ENCODE measurements at places on chromosomes 11 and 22.

DNA sequence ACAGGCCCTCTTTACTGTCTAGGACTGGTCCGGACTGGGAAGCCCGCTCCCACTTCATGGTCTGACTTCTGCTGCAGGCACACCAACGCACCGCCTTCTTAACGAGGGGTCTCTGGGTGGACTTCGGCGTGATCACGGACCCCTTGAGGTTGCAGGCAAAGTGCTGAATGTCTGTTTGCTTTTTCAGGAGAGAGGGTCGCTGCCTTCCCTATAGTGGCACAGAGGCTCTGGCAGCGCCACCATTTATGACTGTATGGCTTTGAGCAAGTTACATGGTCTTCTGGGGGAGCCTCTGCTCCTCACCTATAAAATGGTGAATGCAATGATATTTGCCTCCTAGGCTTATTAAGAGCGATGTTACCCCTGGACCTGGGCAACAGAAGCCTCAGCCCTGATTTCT, 1.4 kb upstream of the SCN4B start:
- no peak for DNase-seq

GRCh38 chr11:66478729-66479393, 1.4 kb upstream of the DPP3 start:
- no peak for DNase-seq

GRCh38 chr11:93131709-93132108, 66.1 kb downstream of the SLC36A4 start:
- DNase-seq: no peak

DNA sequence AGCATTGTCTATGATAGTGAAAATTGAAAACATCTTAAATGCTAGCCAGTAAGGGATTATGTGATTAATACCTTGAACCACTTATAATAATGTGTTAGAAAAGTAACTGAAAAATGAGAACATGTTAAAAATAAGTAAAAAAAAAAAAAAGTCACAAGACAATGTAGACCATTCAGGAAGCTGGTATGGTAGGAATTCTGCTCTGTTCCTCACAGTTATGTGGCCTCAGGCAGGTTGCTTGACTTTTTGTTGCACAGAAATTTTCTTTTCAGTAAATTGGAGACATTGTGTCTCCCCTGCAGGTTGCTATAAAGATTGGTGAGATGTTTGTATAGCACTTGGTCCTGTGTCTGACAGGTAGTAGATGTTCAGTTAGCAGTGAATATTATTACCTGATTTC, 17.3 kb upstream of the PLET1 start:
- DNase-seq: no peak

DNA sequence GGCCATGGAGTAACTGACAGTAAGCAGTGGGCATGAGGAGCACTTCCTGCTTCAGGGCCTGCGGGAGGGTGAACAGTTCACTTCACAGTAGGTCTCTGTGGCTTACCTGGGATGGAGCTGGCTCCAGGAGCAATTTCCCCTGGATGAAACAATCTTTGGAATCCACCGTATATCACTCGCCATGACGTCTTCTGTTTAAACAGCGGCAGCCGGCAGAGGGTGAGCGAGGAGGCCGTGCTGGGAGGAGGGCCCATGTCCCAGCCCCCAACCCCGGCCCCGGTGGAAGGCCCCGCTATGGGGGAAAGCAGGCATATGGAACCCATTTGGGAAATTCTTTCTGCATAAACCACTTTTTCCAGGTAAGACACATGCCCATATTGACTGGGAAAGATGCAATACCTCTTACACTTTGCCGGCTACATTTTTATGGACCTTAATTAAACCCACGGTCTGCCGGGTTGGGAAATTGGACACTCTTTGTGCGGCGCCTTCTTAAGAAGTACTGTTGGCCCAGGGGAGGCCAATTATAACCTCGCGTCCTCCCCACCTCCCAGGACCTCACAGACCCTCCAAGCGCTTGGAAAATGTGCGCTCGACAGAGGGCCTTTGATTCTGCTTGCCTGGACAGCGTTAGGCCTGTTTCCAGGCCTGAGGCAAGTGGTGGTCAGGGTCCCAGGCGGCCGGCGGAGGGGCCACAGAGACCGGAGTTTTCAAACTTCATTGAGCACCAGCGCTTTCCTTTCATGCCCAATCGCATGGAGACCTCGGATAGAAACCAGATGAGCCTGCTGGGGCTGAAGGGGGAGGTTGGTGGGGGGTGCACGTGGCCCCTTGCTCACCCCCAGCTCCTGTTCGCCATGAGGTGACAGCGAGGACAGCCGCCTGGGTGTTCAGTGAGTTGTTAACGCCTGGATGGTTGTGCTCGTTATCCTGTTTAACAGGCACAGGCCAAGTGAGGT, 40.4 kb downstream of the SMIM38 start:
- DNase-seq: no peak

- DNase-seq: no peak
These were observed 11.0 kb downstream of the TANGO2 start for GRCh38 chr22:20031732-20032406.

DNA sequence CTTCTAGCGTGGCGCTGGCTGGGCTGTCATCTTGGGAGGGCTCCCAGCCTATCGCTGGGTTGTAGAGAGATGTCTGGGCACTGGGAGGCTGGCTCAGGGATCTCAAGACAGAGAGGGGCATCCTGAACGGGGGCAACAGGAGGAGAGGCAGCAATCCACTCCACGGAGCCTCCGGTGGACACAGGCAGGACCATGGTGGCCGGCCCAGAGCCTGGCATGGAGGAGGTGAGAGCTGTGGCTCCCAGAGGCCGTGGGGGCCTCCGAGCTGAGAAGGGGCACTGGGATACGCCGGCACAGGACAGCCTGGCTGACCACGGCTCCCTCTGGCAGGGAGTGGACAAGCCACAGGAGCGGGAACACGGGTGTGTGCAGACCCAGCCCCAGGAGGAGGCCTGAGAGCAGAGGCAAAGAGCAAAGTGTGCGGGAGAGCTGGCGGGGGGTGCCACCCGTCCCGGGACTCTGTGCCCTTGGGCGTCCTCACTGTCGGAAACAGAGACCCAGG, 9.1 kb downstream of the MRGPRF start:
- no peak for DNase-seq

DNA sequence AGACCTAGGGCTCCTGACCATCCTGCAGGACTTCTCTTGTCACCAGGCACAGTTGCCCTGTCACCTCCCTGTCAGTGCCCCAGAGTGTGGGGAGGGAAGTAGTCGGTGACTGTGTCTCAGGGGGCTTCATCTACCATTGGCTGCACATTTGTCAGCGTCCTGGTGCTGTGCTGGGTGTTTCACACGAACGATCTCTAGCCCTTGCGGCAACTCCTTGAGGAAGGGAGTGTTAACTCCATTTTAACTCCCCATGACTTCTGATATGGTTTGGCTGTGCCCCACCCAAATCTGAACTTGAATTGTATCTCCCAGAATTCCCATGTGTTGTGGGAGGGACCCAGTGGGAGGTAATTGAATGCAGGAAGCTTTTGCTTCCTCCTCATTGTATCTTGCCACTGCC, 7.1 kb downstream of the TSKU start:
- no peak for DNase-seq

GRCh38 chr22:43471606-43472135, 59.9 kb downstream of the MPPED1 start:
- no peak for DNase-seq

DNA sequence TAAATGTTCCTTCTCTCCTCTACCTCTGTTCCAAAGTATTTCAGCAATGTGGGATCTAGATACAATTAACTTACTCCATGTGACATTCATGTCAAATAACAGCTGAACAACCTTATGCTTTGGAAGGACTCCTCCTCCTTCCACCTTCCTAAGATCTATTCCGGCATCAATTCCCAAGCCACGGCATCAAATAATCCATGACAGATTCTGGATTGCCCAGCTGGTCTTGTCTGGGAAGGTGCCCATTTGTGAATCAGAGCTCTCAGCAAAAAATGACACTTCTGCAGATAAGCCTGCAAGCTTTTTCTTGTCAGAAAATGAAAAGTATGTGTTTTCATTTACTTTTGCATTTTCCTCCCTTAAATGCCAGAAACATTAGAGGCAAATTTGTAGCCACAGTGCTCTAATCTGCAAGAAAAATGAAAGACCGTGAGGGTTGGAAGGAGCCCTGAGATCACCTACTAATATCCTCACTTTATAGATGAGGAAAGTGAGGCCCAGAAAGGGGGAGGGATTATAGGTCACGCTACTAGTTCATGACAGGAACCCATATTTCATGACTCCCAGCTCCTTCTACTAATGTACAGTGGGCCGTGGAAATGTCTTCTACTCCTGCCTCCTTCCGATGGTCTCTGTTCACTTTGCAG, 124.0 kb downstream of the ME3 start:
- DNase-seq: no peak

- no peak for DNase-seq
These were observed 53.7 kb downstream of the SLC22A12 start for GRCh38 chr11:64644647-64645275.

- DNase-seq: no peak
These were observed 229.6 kb downstream of the SWAP70 start for GRCh38 chr11:9893474-9893873.

- no peak for DNase-seq
These were observed 137.5 kb upstream of the SYT13 start for GRCh38 chr11:45423475-45424120.

DNA sequence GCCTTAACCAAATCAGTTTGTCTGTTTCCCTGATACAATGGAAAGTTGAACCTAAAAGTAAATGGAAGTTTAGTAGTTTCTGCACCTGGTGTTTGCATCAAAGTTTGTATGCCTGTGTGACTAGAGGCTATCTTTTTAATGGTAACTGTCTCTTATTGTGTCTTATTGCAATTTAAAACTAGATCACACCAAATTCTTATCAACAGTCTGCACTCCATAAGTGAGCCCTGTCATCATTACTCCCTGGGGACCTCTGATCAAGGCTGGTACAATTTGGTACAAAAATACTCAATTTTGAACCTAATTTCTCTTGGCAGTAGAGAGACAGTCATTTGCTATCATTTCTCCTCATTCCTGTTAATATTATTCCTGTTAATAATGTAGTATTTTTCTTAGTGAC, 38.1 kb downstream of the ARHGAP1 start:
- DNase-seq: no peak

DNA sequence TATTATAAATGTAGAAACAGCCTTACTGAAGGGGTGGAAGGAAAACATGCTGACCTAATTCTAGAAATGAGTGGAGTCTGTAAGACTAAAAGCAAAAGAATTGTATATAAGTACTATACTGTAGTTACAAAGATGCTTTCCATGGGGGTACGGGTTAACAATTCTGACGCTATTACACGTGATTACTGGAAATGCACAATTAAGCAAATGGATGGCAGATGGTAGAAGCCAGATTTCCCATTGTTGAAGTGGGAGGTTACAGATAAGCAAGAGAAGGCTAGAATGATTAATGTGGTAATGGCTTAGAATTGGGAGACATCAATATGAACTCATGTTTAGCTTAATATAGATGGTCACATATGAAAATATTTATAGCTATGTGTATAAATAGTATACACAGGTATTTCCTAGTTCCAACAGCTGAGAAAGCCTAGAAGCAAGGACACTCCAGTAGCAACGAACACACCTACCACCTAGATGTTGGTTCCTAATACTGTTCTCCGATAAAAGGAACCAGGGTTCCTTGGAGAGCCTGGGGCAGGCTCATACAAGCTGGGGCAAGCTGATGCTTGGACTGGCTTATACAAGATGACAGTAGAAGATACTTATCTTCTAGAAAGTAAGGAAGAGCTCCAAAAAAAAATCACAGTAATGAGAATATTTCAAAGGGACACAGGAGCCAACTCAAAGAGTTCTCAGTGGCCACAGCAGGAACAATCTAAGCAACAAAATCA, 13.5 kb downstream of the SMC1B start:
- no peak for DNase-seq

- no peak for DNase-seq
These were observed 107.3 kb upstream of the CEP126 start for GRCh38 chr11:101807531-101807930.

GRCh38 chr11:108405706-108406105, 61.6 kb downstream of the C11orf65 start:
- DNase-seq: no peak

DNA sequence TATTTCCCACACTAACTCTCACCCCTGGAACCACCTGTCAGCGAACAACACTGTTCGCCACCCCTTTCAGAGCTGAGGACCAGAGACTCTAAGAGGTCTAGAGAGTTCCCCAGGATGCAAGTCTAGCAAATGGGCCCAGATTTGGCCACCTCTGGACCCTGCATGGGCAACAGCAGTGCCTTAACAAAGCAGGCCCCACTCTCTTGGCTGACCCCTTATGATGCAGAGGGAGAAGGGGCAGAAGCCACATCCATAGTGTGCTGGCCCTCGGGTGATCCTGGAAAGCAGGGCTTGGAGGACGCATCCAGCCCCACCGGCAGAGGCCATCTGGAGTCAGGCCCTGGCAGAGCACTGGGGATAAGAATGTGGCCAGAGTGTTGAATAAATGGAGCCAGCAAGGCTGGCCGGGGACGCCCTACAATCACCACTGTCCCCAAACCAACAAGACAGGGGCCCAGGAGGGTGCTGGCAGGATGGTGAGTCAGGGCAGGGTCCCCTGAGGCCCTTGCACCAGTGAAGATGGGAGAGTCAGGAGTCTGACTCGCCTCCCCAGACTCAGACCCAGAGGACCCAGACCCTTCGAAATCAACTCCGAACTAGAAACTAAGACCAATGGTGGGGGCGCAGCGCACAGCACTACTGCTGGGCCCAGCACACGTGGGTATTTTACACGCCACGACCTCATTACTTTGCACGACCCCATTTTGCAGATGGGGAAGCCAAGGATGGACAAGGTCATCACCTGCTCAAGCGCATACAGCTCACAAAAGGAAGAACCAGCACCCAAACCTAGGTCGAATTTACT, 6.5 kb downstream of the CSNK1E start:
- no peak for DNase-seq

DNA sequence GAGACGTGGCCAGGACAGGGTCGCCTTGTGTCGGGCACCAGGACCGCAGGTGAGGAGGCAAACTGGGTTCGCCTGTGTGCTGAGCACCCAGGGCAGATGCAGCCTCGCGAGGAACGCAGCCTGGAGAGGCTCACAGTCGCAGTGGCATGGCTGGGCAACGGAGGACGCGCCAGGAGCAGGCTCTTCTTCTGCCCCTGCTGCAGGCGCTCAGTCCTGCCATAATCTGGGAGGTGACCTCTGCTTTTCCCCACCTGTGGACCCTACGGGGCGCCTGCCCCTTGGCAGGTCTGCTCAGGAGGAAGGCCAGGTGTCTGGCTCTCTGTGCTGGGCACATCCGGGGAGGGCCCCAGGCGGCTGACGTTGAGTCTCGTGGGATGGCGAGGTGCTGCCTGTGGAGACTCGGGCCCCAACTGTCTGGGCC, 1136.2 kb downstream of the BRD1 start:
- DNase-seq: no peak

- no peak for DNase-seq
These were observed 826 bp upstream of the PTPRJ start for GRCh38 chr11:47979378-47980087.

Measured in stimulated activated CD8-positive, alpha-beta memory T cell treated with anti-CD3 and anti-CD28 coated beads, Interleukin-2, amount 100 ng/mL, for 1 hour (primary cell).